Activated CD8-positive, alpha-beta memory T cell treated with anti-CD3 and anti-CD28 coated beads, Interleukin-2, amount 50 U/mL, for 48 hours (primary cell): ENCODE measurements at places on chromosomes 2 and 18.

DNA sequence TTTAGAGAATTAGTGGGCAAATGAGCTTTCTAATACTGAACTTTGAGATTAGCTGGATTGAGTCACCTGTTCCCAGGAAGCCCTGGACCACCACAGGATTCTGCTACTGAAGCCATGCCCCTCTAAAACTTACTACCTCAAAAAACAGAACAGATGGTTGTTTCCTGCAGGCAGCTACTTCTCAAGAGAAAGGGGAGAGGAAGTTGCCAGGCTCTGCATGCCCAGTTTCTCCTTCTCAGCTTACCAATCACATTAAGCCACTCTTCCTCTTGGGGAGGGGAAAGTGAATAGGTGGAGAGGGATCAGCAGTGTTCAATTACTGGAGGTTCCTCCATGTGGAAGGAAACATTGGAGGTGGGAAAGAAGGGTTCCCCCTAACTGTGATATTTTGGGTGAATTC, 24.9 kb upstream of the C1GALT1C1L start:
- no peak for DNase-seq

- no peak for DNase-seq
Measured at GRCh38 chr18:79204889-79205807, 136.0 kb downstream of the ATP9B start.

DNA sequence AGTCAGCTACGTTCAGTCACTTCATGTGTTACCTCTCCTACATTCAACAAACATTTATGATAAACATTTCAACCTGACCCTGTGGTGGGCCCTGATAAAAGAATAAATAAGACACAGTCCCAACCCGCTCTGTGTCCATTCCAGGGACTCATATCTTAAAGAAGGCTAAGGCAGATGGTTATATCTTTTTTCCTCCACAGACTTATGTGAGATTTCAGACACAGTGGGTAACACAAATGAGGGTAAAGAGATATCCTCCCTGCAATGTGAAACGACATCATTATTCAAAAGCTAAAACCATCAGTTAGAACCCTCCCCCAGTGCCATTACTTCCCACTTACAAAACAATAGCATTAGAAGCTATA, 11.1 kb upstream of the HNRNPLL start:
- DNase-seq = no peak

DNA sequence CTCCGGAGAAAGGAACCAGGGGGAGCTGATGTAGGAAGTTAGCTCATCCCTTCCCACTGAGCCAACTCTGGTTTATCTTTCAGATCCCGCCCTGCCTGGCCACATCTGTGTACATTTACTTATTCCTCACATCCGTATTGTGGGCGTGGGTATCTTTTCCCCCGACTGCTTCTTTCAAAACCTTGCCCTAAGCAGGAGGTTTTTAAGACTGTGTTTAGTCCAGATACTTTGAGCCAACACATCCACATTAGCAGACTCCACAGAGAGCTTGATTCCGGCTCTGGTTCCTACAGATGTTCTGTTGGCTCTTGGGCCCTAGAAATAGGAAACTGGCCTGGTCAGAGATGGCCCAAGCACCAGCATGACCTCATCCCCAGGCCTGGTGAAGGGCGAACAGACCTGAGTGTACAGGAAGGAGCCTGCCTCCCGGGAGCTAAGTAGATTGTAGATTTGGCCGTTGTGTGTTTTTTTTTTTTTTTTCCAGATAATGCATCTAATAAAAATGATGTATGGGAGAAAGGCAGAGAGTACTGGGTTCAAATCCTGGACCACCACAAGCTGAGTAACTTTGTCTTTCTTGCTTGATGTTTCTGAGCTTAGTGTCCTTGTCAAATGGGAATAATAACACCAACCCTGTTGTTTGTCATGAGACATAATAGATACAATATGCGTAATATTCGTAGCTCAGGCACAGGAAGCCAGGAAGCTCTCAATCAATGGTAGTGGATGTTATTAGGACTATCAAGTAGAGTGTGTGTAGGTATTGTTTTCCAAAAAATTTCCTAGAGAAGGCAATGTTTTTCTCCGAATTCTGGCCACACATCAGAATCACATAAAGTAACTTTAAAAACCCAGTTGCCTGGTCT, 92.3 kb downstream of the PRKCE start:
- no peak for DNase-seq

DNA sequence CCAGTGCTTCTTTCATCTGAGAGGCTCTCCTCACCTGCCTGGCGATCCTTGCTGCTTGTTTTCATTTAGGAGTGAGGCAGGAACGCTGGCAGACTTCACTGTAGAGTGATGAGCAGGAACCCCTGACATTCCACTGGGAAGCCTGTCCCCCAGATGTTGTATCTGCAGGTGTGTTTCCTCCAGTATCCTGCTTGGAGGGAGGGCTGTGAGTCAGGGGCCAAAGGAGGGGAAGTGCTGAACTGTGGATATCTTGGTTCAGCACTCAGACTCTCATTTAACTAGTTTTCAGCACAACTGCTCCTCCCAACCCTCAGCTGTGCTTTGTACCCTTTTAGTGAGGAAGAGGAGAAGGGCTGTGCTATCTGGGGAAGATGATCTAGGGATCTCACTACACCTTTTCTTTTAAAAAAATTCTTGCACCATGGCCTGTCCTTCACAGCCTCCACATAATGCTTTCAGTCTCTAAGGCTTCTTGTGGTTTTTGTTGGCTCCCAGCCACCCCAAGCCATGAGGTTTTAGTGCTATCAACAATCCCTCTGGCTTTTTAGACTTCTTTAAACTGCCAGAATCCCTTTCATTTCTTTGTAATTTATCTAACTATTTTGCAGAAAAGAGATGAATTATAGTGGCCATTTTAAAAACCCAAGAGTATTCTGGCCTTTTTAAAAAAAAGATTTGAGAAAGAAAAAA, 11.2 kb downstream of the ANKAR start:
- no peak for DNase-seq

DNA sequence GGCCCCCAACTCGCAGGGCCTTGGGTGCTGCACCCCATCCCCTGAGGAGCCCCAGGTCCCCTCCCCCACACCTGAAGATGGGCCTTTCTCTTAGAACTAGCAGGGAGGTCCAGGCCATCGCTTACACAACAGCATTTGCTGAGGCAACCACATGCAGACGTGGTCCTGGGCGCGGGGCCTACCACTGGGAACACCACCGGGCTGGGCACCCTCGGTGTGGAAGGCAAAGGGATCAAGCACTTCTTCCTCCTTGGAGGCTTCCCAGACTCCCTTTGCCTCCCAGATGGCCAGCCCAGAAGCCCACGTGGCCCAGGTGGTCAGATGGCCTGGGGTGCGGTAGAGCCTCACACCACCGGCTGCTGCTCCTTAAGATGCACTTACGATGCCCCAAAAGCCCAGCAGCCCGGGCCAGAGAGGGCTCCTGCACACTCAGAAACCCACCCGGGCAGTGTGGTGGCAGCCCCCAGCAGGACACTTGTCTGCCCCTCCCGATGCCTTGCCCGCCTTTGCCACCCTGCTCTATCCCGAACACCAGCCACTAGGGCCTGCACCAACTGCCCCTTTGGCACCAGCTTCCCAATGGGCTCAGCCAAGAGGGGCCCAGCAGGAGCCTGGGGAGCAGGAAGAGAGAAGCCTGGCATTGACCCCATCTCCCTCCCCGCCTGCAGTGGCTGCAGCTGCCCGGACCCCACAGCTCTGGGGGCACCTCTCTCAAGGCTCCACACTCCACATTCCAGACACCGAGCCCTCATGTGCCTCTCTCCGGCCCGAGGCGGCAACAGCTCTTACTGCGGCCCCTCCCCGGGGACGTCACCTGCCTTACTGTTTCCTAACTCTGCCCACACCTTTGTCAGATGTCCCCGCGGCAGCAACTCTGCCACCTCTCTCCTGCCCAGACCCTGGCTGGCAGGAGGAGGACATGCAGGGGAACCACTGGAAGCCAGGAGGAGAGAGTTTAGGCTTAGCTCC, 13.9 kb upstream of the MLPH start:
- DNase-seq = no peak
